ENCODE measurements at places on chromosomes 16 and 17.

DNA sequence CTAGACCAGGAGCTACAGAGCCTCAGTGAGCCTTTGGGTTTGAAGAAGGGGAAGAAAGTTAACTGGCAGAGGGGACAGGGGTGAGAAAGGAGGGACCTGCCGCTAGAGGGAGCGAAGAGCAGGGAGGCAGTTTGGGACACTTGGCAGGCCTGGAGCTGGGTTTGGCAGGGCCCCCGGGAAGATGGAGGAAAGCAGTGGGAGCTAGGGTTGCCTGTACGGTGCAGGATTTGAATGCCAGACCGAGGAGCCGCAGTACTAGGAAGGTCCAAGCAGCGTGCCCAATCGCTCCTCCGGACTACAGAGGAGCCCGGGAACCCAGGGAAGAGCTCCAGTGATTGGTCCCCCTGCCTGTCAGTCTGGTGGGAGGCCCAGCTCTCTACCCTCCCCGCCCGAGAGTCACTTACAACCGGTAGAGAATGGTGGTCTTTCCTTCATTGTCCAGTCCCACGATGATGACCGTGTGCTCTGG lies 1.3 kb downstream of the ARL5C start:
- DNase-seq, result peak; percentile 97

GRCh38 chr16:3246002-3246401 lies 10.4 kb downstream of the MEFV start:
- no peak for DNase-seq

DNA sequence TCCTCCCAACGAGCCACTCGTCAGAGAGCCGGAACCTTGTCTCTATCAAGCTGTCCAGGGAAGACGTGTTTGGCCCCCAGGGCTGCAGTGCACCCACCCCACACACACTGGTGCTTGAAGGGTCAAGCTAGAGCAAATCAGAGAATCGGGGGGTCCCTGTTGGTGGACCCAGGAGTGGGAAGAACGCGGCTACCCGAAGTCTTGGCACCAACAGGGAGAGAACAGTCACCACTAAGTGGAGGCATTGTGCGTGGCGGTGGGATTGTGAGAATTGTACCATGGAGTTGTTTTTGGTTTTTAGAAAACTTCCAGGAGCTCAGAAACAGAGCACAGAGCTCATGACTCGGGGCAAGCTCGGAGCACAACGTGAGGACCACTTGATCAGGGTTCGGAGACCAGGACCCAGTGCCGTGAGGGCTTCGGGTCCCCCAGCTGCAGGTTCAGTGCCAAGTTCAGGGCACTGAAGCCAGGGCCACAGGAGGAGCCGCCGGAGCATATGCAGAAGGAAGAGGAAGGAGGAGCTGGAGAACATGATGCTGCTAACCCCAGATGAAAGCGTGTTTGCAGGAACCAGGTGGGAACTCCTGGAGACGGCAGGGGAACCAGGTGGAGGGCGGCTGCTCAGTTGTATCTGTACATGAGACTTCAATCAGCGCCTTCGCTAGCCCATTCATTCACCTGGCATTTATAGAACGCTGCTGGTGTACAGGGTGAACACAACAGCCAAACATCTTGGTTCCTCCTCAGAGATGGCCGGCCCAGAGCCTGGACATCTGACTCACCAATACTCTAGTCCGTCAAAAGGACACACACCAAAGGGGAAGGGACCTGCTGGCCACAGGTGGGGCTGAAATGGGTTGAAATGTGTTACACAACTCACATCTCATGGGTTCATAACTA lies 42.8 kb downstream of the METRNL start:
- no peak for DNase-seq

DNA sequence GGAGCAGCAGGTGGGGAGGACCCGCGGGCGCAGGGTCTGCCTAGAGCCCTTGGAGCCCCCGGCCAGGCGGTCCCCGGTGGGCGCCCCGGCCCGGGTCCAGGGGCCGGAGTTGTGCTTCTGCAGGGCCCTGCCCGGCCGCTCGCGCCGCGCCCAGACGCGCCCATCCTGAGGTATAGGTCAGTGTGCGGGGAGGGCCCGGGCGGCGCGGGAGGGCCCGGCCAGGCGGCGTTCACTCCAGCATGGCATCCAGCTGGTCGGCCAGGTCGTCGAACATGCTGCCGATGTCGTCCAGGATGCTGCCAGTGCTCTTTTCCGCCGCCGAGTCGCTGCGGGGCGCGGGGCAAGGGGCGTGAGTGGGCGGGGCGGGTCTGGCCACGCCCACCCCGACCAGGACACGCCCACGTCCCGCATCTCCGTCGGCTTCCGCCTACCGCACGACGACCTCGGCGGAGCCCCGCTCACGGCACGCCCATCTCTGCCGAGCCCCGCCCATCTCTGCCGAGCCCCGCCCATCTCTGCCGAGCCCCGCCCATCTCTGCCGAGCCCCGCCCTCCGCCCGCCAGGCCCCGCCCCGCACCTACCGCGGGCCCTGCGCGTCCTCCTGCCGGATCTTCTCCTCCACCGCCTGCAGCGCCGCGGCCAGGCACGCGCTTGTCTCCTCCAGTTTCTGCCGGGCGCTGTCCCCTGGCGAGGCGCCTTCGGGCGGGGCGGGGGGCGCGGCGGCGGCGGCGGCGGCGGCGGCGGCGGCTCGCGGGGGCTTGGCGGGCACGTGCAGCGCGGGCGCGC lies 17.9 kb downstream of the CASKIN1 start:
- no peak for DNase-seq

DNA sequence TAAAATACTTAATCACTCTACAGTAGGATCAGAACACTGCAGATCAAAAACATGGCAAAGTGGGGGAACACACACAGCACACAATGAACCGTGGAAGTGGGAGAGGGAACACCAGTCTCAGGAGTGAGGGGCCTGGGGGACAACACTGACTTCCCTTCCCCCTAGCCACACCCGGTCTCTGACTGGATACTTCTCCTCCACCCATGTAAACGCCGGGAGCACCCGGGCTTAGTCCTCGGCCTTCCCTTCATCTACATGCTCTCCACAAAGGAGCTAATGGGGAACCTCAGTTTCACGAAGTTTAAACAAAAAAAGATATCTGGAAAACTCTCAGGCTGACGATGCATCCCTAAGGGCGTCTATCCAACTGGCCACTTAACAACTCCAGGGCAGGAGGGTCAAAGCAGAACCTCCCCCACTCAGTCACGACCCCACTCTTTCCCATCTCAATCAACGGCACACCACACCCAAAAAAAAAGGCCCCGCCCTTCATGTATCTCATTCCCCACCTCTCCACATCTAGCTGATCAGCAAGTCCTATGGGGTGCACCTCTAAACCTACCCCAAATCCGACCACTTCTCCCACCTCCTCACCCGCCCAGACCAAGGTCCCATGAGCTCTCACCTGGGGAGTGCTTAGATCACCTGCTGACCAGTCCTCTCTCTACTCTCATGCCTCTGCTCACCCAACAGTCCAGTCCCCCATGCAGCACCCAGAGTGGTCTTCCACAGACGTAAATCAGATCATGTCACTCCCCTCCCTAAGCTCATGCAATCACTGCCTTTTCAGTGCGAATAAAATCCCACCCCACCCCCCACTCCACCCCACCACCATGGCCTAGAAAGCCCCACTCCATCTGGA lies 7.4 kb downstream of the ZDHHC7 start:
- DNase-seq, result no peak

DNA sequence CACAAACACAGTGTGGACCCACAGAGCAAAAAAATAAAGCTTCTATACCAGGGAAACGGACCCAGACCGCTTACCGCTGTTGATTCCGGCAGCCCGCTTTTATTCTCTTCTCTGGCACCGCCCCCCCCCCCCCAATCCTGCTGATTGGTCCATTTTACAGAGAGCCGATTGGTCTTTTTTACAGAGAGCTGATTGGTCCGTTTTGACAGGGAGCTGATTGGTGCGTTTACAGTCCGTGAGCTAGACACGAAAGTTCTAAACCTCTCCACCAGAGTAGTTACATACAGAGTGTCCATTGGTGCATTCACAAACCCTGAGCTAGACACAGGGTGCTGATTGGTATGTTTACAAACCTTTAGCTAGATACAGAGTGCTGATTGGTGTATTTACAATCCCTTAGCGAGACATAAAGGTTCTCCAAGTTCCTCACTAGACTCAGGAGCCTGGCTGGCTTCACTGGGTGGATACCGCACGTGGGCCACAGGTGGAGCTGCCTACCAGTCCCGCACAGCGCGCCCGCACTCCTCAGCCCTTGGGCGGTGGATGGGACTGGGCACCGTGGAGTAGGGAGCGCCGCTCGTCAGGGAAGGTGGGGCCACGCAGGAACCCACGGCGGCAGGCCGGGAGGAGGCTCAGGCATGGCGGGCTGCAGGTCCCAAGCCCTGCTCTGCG lies 92.4 kb downstream of the HAPSTR1 start:
- DNase-seq, result no peak

GRCh38 chr17:44955674-44956425 lies 8.3 kb upstream of the KIF18B start:
- DNase-seq, result no peak

- no peak for DNase-seq
Observed at GRCh38 chr16:56101480-56101879, 89.8 kb upstream of the GNAO1 start.

GRCh38 chr16:466651-467050 lies 41.2 kb downstream of the RAB11FIP3 start:
- no peak for DNase-seq

- DNase-seq, result no peak
Observed at GRCh38 chr17:73415782-73416181, 104.0 kb upstream of the CDC42EP4 start.

DNA sequence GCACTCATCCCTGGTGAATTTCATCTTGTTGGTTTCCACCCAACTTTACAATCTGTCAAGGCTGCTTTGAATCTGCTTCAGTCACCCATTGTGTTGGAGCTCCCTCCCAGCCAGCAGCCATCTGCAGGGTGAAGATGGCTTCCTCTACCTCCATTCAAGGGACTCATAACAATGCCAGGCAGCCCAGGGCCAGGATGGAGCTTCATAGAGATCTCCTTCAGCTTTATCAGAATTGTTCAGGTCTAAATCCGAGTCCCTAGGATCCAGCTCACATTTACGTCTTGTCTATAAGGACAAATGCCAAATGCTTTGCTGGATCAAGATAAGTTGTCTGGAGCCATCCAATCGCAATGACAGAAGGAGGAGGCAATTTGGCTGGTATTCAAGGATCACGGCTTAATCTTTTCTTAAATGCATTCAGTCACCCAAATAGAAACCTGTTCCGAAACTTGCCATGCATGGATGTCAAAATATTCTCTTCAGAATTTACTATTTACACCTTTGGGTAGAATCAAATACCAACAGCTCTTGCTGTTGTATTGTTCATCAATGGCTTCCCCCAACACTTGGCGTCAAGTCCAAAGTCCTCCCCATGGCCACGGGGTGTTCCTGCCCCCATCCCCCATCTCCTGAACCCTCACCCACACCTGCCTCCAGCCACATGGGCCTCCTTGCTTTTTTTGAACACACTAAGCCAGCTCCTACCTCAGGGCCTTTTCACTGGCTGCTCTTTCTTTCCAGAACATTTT lies 3.8 kb upstream of the FAM171A2 start:
- DNase-seq, result no peak

DNA sequence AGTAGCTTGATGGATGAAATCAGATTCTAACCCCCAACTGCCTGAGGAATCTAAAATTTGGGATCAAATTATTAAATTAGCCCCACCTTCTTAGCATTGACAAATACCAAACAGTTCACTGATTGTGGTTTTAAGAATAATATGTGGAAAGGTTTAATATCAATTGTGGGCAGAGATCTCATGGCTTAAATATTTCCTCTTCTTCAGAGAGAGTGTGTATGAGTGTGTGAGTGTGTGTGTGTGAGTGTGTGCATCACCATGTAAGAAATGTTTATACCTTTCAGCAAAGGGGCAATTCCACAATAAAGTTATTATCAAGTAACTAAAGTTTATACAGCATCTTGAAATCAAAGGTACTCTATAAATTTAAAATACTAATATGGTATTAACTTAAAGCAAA lies 3.2 kb downstream of the SMURF2 start:
- no peak for DNase-seq

DNA sequence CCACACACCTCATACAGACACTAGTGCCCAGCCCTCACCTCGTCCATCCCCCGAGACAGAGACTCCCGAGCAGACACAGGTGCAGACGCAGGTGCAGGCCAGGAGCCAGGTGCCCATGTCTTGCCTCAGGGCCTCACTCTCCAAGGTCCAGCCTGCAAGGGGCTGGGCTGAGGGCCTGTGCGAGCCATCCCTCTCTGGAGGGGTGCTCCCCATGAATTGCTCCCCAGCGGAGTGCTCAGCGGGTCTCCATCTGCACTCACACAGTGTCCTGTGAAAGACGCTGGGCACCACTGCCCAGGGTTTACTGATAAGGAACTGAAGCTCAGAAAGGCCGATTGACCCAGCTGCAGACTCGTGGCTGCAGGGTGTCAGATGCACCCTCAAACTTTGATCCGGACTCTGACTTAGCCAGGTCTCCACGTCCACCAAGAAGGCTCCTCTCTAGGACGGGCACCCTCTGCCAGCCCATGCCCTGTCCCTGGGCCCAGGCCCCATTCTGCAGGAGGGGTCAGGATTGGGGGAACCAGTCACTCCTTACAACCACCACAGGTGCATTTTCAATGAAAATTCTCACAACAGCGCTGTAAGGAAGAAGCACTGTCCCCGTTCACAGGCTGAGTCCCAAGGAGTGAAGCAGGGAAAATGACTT lies 16.9 kb downstream of the POLR3K start:
- no peak for DNase-seq

GRCh38 chr16:8989099-8989878 lies 25.6 kb upstream of the USP7 start:
- no peak for DNase-seq

GRCh38 chr16:27729516-27730304 lies 179.8 kb downstream of the KATNIP start:
- DNase-seq, result no peak

DNA sequence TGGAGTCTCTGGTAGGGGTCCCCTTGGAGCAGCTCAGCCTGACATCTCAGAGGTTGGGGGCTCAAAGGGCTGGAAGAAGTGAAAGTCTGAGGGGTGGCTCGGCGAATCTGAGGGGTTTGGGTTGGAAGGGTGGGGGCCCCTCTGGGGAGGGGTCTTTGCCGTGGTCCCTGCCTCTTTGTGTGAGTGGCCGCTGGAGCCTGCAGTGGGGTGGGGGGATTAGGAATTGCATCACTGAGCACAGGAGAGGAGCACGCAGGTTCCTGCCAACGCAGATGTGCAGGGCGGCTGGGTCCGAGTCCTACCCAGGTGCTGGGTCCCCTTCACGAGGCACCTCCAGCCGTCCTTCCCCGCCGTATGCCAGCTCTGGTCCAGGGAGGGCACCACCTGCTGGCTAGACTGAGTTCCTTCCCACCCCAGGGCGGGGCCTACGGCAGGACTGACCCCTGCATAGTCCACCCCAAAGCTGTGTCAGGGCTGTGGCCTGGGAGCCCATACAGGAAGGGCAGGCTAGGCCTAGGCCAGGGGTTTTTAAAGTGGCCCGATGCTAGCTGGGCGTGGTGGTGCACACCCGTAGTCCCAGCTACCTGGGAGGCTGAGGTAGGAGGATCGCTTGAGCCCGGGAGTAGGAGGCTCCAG lies 9.9 kb downstream of the FMNL1 start:
- no peak for DNase-seq

Data from AG08396 (cell line).